ENCODE measurements at places on chromosomes 1 and 21.

DNA sequence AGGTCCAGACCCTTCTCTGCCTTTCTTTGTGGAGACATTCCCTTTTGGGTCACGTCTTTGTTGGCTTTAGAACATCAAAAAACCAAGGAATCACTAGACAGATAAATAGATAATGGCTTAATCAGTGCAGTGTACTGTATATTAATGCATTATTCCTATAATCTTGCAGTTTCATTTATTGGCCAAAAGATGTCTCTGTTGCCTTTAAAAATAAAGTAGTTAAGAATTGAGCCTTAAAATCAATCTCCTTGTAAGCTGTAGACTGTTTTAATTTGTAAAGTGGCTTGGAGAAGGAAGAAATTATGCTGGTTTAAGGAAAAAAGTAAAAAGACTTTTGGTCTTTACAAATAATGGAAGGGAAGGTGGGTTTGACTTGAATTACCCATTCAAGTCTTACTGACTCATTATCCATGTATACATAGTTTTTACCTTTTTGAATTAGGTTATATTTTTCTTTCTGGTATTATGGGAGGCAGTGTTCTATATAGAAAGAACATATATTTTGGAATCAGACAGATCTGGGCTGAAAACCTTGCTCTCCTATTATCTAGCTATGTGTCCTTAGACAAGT is 84.6 kb downstream of the VPS13D start:
- DNase-seq, result no peak

DNA sequence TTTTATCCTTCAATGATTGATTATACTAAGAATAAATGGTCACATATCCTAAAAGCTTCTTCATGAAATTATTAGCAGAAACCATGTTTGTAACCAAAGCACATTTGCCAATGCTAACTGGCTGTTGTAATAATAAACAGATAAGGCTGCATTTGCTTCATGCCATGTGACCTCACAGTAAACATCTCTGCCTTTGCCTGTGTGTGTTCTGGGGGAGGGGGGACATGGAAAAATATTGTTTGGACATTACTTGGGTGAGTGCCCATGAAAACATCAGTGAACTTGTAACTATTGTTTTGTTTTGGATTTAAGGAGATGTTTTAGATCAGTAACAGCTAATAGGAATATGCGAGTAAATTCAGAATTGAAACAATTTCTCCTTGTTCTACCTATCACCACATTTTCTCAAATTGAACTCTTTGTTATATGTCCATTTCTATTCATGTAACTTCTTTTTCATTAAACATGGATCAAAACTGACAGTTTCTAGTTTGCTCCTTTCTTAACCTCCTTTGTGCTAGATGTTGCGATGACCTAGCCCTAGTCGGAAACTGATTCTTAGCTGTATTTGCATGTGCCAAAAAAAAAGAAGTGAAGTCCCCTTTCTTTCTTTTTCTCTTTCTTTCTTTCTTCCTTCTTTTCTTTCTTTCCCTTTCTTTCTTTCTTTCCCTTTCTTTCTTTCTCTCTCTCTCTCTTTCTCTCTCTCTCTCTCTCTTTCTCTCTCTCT is 45.1 kb downstream of the MAP3K7CL start:
- DNase-seq, result no peak

DNA sequence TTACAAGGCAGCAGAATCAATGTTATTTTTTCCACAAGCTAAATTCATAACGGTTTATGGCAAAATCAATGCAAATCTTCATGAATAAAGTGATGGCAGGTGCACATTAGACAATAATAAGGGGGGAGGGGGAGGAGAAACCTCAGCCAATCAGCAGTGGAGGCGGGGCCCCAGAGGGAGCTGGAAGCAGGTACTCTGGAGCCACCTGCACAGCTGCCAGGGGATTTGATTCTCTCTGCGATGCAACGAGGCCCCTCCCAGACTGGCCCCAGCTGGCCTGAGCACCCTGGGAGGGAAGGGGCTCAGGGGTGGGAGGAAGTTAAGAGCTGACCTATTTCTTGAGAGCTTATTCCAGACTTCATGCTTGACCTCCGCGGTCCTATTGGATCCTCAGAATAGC is 127.8 kb upstream of the IGSF21 start:
- DNase-seq, result no peak

GRCh38 chr1:44072204-44072603 is 40.9 kb upstream of the SLC6A9 start:
- no peak for DNase-seq

DNA sequence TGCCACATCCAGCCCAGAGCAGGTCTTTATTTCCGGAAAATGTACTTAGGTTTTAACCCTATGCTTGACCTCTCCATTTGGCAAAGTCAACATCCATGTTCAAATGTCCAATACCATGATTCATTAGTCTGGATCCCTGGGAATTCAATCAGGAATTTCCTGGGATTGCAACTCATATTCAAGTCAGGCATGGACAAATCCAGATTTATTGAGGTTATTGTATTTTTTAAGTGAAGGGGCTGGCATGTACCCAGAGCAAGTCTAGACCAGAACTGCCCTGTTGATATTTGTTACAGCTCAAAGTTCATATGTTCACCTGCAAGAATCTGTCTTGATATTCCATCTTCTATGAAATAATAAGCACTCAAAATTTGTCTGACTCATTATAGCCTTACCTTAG is 521.1 kb downstream of the ADGRL2 start:
- DNase-seq, result no peak

- peak; percentile 32 for DNase-seq
Observed at GRCh38 chr1:6148497-6149241, 31.5 kb downstream of the CHD5 start.

GRCh38 chr1:156697481-156697880 is 7.9 kb downstream of the CRABP2 start:
- DNase-seq, result no peak

DNA sequence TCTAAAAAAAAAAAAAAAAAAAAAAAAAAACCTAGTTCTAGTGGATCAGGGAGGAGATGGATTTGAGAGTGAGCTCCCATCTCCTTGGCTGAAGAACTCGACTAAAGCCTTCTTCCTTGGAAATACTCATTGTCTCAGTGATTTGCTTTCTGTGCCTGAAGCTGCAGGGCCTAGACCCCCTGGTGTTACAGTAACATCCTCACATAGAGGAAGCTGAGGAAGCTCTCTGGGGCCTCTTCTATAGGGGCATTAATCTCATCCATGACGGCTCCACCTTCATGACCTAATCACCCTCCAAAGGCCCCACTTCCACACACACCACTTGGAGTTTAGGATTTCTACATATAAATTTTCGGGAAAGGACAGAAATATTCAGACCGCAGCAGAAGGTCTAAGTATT is 95.9 kb upstream of the ETS2 start:
- DNase-seq, result no peak

GRCh38 chr1:243287652-243288051 is 31.8 kb downstream of the SDCCAG8 start:
- no peak for DNase-seq

- DNase-seq, result no peak
Observed at GRCh38 chr1:77824079-77824478, 44.6 kb downstream of the MIGA1 start.

DNA sequence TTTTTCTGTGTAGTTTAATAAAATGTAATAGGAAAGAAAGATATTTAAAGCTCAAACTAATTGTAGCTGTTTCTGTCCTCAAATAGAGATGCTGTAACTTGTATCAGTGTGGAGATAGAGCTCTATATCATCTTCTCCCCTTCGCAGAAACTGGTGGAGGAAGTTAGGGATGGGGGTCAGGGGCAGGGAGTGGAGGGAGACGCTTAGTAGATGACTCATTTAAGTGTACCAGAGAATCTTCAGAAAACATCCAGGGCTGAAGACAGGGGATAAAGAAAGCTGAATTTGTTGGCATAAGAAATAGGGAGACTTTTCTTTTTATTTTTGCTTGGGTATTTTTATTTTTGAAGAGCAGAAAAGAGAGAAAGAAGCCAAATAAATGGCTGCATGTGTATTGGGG is 282.6 kb upstream of the DPYD start:
- no peak for DNase-seq

DNA sequence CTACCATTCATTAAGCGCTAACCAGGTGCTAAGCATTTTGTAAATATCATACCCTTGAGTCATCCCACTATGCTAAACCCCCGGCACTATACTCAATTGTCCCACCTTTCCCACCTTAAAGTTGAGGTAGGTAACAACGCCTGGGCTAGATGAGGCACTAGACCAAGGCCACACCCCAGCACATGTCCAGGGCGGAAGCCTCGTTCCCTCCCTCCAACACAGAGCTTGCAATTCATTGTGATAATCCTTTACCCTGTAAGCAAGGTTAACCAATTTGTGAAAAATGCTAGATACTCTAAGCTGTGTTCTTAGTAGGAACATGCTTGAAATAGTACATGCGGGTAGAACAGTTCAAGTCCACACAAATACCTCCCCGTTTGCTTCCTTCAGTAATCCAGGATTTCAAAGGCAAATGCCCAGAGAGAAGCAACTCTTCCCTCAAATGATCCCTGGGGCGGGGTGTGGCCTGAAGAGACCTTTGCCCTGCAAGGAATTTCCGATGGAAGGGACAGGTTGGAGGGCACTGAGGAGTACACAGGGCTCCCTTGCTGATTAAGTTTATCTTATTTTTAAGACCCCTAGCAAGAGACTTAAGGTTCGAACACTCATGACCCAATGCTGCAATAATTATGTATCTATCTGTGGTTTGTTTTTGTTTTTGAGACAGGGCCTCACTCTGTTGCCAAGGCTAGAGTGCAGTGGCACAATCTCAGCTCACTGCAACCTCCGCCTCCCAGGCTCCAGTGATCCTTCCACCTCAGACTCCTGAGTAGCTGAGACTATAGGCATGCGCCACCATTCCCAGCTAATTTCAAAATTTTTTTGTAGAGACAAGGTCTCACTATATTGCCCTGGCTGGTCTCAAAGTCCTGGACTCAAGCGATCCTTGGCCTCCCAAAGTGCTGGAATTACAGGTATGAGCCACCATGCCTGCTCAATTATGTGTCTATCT is 2.6 kb downstream of the RSPH1 start:
- no peak for DNase-seq

GRCh38 chr1:157952601-157953000 is 40.8 kb upstream of the KIRREL1 start:
- DNase-seq, result no peak

DNA sequence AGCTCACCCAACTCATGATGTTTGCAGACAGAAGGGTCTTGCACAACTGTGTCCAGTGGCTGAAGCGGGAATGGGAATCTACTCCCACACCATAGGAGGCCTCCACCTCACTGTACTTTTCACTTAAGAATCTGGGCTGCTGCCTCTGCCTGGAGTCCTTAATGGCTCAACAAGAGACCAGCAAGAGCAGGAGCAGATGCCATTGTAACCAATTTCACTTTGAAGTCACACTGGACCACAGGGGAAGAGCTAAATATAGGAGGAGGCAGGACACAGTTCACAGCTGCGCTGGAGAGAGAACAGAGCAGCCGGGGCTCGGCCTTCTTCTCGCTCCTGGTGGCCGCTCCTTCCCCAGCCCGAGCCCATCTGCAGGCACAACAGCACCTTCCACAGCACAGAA is 120.4 kb downstream of the SIPA1L2 start:
- no peak for DNase-seq

GRCh38 chr1:21624571-21625389 is 44.4 kb downstream of the RAP1GAP start:
- no peak for DNase-seq

DNA sequence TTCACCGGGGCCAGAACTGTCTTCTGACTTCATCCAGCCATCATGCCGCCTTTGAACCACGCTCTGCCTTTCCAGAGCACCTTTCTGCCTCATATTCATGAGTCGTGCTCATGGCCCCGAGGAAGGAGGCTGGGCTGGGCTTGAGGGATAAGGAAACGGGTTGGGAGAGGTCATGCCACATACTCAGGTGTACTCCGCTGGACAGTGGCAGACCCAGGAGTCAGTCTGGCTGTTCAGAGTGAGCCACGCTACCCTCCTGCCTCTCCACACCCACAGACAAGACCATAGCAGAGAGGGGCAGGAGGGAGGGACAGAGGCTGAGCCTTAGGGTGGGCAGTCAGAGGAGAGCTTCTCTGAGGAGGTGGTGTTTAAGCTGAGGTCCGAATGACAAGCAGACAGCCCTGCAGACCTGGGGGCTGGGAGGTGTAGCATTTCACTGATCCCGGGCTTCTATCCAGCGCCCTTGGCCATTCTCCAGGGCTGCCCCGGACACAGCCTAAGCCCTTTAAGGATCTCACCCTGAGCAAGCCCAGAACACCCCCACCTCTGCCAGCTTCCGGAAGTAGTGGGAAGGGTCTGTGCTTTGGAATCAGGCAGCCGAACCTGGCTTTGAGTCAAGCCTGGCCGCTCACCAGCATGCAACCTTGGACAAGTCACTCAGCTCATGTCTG is 102.3 kb downstream of the LACTBL1 start:
- no peak for DNase-seq

DNA sequence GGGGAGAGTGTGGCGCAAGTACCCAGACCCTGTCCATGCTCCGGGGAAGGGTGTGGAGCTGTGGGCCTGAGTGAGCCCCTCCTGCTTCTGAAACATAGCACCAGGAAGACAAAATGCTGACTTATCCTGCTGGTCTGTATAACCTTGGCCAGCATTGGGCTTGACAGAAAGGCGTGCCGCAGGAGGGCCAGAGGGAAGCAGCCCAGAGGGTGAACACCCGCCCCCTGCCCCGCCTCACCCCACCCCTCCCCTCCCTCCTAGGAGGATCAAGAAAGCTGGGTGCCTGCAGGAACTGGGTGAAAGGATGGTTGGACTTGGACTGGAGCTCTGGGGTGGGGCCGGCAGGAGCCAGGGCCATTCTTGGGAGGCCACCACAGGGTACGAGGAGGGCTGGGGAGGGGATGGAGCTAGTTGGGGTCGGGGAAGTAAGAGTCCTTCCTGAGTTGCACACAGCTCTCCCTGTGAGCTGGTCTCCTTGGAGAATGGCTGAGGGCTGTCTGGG is 27.1 kb downstream of the PTPRF start:
- no peak for DNase-seq

- DNase-seq, result no peak
Observed at GRCh38 chr1:247919952-247920351, at the start of gene OR2T8. Gene OR2T8, plus strand, starts transcription at chr1:247920252. Its CDS starts 766 bp downstream, at chr1:247921018.

GRCh38 chr1:212607913-212608391 is 609 bp upstream of the ATF3 start:
- no peak for DNase-seq

- DNase-seq, result no peak
Observed at GRCh38 chr21:39611551-39612190, 1.1 kb upstream of the B3GALT5 start.

GRCh38 chr1:90394247-90394646 is 322.9 kb downstream of the BARHL2 start:
- DNase-seq, result no peak
